ENCODE measurements at places on chromosomes 5 and 9.
A peak's percentile ranks its signal among the peaks of the same experiment; 100 is the strongest.

- peak; percentile 70 for DNase-seq
Measured at GRCh38 chr5:38420691-38421390, 135.6 kb downstream of the LIFR start.

DNA sequence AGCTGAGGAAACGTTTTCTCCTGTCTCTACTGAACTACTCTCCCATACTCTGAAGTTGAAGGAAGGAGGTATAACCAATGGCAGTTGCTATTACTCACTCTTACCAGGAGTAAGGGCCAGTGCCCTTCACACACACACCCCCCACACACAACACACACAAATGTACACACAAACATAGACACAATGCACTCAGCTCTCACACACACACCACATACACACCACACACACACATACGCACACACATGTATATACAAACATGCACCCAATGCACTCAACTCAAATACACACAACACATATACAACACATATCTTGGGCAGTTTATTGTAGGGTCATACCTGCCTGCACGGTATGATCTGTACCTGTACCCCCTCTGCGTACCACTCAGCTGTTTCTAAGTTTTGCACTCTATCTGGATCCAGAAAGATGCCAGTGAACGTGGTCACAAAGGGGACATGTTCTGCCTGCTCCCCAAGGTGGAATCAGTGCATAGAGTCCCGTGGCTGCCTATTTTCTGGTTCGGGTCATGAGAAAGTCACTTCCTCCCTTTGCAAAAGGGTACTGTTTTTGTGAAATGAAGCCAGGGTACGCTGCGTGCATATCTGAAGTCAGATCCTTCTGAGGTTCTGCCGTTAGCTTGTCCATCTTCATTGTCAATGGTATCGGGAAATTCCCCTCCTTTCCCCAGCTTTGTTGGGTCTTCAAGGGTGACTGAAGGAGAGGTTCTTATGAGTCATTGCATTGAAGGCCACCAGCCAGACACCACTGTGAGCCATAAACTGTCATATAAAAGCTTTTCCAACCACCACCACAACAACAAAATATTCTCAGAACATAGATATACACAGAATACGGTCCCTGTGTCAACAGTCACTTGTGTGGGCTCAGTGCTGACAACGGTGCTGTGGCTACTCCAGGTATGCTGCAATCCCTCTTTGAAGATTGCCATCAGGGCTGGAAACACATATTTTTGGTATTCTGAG lies 131.9 kb downstream of the UGCG start:
- DNase-seq: no peak

DNA sequence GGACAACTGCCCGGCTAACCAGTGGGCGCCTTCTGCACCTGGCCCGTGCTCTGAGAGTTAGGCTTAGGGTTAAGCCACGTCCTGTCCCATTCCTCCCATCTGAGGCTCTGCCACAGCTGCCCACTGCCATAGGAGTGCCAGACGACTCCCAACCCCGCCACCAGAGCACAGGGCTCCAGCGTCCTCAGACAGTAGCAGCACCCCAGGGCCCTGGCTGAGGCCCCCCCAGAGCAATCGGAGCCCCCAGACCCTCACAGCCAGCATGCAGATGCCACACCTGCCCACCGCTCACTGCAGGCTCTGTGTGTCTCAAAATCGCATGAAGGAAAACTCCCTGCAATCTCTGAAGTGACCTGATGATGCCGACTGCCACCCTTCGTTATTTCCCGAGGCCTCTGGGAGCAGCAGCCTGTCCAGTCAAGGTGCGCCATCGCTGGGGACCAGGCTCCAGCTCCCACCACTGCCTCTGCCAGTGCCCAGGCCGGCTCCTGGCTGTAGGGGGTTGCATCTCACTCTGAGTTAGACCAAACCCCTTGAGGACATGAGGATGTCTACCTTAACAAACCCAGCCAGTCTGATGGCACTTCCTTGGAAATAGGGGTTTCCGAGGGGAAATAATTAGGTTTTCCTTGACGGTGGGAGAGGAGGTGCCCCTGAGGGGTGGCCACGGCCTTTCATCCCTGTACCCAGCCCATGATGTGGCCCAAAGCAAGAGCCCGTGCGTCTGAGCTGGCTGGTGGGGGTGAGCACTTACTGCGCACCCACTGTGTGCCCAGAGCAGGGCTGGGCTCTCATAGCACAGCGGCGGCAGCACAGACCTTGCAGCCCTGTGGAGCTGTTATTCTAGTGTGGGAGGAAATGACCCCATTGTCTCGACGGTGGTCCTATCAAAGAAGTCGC lies 58.0 kb upstream of the RNF130 start:
- DNase-seq: no peak

DNA sequence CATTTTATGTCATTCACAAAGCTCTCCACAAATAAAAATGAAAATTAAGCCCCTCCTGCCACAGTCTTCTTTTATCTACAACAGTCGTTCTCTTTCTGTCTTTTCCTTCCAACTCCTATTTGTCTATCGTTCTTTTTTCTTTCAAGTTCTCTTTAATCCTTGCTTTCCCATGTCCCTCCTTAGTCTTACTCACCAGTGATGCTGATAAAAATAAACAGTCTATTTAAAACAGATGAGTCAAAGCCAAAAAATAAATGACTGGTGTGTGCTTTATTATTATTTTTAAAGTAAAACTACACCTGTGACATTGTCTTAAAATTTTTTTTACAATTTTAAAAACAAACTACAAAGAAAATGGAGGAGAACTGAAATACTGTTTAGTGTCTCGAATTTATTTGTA lies 137.1 kb upstream of the TMEM161B start:
- no peak for DNase-seq

Data from Karpas-422 (cell line).